C1 segment of cervical spinal cord (tissue), 14 donors: ENCODE measurements at places on chromosomes 11 and 22.

DNA sequence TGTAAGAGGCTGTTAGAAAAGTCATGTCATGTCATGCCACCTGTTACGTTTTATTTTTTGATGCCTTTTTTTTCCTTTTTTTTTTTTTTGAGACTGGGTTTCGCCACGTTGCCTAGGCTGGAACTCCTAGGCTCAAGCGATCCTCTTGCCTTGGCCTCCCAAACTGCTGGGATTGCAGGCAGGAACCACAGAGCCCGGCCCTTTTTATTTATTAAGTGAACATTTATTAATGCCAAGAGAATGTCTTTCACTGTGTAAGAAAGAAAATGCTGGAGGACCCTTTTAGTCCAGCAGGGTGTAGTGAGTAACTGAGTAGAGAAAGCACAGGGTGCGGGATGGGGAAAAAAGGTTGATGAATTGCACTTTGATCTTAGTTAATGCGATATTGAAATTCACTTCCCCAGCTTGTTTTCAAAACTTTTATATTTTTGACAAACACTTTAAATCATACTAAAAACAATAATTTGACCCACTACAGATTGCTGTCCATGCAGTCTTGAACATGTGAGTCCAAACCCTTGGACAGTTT lies 2.3 kb upstream of the XBP1 start:
- no peak for DNase-seq

GRCh38 chr22:23036684-23037428 lies 33.5 kb upstream of the GNAZ start:
- DNase-seq = no peak

DNA sequence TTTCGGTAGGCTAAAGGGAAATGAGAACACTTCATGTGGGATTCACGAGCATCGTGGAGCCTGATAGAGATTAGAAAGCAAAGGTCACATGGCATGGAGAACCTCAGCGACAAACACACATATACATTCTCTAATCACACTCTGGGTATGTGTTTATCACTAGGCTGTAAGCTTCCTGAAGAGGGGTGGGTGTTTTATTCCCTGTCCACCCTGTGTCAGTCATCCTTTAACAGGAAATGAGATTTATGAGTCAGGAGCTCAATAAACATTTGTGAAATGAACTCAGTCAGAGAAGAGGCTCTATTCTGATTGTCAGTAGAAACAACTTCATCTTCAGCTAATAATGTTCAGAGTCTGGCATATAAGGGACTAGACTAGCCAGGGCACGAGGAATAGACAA lies 71.7 kb upstream of the EIF3M start:
- DNase-seq = no peak

- DNase-seq = no peak
Measured at GRCh38 chr11:78354408-78355308, 63.0 kb downstream of the GAB2 start.

DNA sequence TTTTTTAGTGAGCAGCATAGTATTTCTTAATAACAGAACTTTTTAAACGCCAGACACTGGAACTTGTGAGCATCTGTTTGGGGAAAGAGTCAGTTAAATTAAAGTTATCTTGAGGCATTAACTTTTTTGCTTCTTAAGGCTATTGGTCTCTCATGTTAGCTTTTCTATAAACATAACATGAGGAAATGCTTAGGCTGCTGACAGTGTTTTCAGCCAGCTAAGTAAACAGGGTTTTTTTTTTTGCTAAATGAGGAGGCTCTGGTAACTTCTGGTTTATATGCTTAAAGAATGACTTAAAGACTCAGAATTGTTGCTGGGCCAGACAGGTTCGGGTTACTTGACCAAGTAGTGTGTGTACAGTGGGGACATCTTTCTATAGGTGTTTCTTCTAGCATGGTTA lies 95.8 kb upstream of the ALKBH3 start:
- DNase-seq = no peak

DNA sequence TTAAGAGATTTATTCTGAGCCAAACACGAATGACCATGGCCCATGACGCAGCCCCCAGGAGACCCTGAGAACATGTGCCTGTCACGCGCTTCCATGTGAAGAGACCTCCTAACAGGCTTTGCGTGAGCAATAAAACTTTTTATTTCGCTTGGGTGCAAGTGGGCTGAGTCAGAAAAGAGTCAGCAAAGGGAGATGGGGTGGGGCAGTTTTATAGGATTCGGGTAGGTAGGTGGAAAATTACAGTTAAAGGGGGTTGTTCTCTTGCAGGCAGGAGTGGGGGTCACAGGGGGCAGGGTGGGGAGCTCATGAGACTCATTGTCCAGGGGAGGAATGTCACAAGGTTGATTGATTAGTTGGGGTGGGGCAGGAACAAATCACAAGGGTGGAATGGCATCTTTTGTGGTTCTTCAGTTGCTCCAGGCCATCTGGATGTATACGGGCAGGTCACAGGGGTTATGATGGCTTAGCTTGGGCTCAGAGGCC lies 77.2 kb upstream of the FTH1 start:
- DNase-seq = no peak

DNA sequence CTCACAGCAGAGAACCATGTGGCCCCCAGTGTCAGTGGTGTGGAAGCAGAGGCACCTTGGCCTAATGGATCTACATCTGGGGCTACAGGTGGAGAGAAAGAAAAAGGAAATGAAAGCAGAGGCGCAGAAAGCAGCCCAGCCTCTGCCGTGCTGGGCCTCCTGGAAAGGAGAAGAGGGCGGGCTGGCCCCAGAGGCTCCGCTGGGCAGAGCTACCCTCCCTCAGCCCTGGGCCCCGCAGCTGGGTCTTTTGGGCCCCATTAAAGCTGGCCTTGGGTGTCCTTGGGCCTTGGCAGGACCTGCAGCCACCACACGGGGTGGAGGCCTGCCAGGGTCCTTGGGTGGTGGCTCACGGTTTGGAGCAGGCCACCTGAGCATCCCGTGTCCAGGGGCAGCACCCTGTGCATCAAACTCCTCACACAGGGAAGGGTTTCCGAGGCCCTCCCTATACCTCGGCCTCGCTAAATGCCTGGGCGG lies 31.6 kb upstream of the GAL start:
- no peak for DNase-seq

DNA sequence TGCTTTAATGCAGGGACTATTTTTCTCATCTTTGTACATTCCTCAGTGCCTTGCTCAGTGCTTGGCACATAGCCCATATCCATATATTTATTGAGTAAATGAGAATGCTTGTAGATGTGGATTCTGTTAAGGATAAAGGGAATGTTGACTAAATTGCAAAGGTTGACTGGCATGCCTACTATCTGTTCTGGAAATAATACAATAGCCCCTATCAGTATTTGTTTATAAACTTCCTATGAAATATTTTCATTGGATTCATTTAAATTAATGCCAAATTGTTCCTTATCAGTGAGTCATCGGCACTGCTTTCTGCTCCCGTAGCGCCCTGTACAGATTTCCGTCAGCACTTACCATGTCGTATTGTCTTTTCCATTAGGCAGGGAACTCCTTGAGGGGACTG lies 8.0 kb downstream of the RNF121 start:
- DNase-seq = no peak

DNA sequence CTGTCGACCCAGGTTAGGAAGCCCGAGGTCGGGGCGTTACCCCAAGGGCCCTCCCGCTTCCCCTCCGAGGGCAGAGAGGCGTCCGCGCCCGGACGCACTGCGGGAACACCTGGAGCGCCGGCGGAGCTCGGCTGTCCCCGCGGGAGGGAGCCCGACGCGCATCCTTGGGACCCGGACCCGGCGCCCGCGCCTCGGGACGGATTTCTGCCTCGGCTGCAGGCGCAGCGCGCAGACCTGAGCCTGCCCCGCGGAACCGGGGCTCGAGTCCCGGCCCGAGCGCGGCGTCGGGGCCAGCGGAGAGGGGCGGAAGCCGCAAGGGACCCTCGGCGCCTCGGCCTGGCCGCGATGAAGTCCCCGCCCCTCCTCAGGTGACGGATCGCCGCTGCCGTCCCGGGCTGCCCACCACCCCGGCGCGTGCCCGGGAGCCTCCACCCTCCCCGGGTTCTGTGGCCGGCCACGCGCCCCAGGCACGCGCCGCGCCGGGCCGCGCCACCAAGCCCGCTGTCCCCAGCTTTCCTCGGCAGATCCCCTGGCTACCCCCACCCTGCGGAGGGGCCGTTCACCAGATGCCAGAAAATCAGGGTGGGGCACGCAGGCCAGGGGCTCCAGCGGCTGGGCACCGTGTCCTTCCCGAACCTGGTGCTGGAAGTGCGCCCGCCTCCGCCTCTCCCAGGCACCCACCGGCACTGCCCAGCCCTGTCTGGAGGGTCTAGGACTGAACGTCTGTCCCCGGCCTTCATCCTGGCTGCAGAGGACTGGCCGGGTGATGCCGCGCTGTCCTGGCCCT lies 410 bp downstream of the GLB1L3 start:
- no peak for DNase-seq
